ENCODE measurements at places on chromosomes 3 and 15.

GRCh38 chr3:74904646-74905045 is 290.2 kb upstream of the CNTN3 start:
- DNase-seq, result no peak

GRCh38 chr15:81285461-81285860 is 38.5 kb downstream of the STARD5 start:
- DNase-seq, result no peak

- DNase-seq, result no peak
These were observed 41.9 kb upstream of the SPESP1 start for GRCh38 chr15:68888419-68888818.

- no peak for DNase-seq
These were observed 47.7 kb upstream of the ROBO1 start for GRCh38 chr3:79815478-79815877.

DNA sequence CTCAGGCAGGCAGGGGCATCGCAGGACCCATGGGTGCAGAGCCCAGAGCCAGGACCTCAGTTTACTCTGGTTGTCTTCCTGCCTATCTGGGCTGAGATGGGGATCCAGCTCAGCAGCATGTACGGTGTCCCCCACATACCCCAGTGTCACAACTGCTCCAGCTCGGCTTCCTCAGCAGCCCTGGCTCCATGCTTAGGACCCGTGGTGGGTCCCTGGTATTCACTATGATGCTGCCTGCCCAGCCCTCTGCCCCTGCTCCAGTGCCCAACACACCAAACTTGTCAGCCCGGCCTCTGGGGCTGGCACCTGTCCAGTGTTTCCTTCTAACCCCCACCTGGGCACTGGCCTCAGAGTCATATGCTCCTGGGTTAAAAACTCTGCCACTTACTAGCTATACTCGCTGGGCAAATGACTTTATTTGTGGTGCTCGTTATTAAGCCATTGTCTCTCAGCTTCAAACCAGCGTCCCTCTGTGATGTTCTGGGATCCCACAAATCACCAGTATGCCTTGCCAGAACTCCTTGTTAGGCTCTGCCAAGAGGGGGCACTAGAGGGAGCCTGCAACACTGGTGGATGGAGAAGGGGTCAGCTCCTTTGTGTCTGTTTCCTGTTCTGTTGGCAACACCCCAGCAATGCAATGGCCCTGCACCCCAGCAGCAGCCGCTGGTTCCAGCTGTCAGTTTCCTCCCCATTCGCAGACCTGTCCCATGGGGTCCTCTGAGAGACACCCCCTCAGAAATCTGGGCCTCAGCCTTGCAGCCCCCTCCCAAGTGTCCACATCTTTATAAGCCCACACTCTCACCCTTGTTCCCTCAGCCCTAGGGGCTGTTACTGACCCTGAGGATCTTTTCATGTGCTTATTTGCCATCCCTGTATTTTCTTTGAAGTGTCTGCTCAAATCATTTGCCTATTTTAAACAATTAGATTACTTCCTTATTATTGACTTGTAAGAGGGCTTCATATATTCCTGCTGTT is 24.1 kb upstream of the MRPS22 start:
- no peak for DNase-seq

GRCh38 chr3:16523778-16524177 is 10.3 kb upstream of the RFTN1 start:
- DNase-seq, result no peak

DNA sequence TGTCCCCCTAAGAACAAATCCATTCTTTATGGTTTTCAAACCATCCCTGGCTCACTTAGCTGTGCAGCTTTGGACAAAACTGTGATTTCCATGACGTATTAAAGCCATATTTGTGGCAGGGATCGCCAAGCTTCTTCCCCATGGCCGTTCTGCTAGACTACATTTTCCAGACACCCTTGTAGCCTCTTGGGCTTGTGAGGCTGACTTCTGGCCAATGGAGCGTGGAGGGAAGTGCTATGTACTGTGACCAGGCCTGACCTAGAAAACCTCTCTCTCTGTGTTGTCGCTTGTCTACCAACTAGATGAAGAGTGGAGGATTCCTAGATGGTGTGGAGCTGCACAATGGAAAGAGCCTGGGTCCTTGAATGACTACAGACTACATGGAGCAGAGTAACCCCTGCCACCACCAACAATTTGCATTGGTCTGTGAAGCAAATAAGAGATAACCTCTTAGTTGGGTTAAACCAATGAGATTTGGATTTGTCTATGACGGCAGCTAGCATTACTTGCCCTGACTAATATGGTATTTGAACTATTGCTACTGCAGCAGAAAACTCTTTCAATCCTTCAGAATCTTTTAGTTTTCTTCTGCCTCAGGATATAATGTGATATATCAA is 22.1 kb upstream of the MGLL start:
- DNase-seq, result no peak

- no peak for DNase-seq
These were observed 160.5 kb upstream of the ADAMTS9 start for GRCh38 chr3:64848127-64848800.

DNA sequence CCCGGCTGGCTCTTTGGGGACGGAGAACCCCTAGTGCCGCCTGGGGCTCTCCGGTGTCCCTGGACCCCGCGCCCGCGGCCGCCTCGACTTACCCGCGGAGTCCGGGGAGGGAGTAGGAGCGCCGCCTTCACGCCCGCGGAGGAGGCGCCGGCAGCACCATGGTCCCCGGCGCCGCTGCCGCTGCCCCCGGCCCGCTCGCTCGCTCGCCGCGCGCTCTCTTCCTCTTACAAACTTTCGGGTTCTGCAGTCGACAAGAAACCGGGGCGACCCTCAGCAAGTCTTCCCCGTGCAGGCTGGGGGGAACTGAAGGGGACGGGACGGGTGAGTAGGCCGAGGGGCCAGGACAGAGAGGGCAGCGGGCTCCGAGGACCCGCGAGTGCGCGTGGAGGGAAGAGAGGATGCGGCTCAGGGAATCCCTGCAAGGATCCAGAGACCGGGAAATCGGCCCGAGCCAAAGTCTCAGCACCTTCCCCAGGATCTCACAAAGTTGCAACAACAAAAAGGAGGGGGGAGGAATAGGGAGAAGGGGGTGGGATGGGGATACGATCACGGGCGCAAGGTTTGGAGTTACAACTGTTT is 2.0 kb downstream of the FOXP1 start:
- peak; percentile 3 for DNase-seq

DNA sequence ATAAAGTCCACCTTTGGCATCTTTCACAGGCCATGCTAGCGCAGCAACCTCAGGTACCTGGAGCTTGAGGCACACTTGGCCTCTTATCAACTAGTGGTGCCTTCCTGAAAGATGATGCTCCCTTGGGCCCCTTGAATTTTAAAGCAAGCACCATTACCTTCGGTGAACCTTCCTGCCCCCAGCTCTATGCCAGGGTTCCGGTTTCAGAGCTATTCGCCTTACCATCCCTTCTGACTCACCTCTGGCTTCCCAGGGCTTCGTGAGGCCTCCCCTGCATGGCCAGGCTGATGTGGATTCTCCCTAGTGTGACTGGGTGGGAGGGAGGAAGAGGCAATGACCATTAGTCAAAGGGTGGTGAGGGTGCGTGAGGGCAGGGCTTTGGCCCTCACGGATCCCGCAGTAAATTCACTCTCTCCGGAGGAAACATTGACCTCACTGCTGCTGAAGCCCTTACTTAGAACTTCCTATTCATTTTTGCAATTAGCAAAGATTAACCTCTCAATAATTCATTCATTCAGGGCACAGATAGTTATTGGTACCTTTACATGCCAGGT is 16.3 kb downstream of the BHLHE40 start:
- DNase-seq, result no peak

- DNase-seq, result no peak
These were observed 81.0 kb upstream of the ZPLD1 start for GRCh38 chr3:102353805-102354204.
